ENCODE measurements at places on chromosomes 5 and 9.

- no peak for DNase-seq
These were observed 5.5 kb downstream of the PTGER4 start for GRCh38 chr5:40685193-40685592.

DNA sequence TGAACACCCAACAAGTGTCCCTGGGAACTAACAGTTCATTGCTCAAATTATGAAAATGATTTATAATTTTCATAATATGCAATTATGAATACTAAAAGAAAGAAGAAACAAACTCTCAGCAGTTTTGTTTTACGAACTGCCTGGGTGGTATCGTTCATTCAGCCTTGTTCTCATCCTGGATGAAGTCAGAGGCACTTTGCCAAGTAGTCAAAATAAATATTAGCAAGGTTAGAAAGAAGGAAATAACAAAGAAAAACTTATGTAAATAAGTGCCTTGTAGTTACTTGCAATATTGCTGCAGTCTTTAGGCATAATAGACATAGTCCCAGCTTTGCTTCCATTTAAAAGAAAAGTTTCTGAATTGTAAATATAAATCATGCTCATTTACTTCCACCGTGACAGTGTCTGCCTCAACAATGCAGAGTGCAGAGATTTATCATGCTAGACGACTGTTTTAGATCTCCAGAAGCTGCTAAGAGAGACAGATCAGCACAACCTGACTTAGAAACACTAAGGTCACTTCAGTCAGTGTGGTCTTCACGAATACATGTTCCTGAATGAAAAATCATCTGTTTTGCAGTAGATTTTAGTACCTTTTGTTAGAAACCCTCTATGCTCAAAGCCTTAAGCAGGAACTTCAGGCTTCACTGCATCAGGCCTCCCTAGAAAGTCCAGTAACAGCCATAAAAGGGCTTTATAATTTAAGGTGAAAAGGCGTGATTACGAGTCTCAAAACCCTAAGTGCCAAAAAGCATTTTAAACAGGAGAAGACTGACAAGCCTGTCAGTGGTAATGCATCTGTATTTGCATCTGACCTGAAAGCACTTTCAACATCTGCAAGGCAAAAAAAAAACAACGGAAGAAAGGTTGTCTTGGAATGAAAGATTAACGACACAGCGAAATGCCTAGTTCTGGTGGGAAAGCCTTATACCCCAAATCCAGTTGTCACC lies 92.1 kb downstream of the TMEM167A start:
- DNase-seq: no peak

- no peak for DNase-seq
These were observed at the start of gene STK32A for GRCh38 chr5:147234825-147235635. STK32A (plus strand) TSS chr5:147235026; CDS start chr5:147239635, 4,609 bp downstream.

DNA sequence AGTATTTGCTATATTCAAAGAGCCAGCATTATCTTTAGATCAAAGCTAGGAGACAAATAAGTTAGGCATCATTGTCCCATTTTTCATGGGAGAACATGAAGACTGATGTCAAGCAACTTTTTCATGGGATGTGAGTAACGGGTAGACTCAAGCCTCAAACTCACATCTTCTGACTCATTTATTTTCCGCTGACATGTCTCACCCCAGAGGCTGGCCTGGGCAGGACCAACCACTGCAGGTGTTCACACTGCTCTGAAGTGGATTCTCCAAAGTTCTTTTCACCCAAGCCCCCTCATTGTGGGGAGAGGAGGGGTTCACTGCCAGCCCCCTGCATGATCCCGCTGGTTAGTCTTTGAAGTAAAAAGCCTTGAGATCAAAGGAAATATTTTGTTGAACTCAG lies 34.9 kb upstream of the BASP1 start:
- no peak for DNase-seq

DNA sequence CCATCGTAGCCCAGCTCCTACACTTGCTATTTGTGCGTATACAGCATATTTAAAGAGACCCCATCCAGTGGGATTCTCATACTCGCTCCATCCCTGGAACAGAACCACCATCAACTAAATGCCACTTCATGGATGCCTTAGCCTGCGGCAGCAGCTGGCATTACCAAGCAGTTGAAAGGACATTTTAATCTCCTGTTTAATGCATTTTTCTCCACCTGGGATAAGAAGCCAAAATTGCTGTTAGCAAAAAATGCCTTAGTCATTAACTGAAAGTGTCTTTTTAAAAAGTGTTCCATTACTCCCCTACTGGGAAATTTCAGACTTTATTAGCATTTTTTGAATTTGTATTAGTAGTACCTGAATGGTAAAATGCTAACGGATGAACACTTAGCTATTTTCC lies 662.6 kb upstream of the MEF2C start:
- no peak for DNase-seq

GRCh38 chr9:89801341-89801740 lies 196.5 kb downstream of the GADD45G start:
- no peak for DNase-seq

GRCh38 chr9:77827104-77827784 lies 179.1 kb upstream of the GNA14 start:
- no peak for DNase-seq

- no peak for DNase-seq
These were observed 23.3 kb downstream of the NOTCH1 start for GRCh38 chr9:136522314-136523237.

DNA sequence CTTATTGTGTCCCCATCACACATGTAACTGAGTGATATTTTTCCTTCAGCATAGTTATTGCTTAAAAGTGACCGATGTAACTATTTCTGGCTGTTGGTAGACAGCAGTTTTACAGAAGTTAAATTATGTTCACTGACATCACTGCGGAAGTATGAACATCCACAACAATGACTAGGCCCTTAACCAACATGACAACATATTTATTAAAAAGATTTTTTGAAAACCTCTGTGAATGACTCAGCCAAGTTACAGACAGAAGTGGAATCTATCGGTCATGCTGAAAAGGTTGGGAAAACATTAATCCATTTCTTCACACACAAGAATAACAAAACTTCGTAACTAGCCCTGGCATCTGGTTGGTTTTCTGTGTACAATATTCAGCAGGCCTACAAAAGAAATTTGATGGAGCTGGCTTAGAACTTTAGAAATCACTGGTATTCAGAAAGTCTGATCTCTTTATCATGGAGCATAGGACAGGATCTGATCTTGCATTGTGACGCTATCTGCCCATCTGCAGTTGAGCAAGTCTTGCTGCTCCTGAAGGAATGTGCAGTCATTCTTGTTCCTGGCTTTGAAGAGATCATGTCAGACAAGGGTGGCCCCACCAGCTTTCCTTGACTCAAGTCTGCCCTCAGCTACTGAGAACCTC lies 6.5 kb downstream of the GLIS3 start:
- no peak for DNase-seq

DNA sequence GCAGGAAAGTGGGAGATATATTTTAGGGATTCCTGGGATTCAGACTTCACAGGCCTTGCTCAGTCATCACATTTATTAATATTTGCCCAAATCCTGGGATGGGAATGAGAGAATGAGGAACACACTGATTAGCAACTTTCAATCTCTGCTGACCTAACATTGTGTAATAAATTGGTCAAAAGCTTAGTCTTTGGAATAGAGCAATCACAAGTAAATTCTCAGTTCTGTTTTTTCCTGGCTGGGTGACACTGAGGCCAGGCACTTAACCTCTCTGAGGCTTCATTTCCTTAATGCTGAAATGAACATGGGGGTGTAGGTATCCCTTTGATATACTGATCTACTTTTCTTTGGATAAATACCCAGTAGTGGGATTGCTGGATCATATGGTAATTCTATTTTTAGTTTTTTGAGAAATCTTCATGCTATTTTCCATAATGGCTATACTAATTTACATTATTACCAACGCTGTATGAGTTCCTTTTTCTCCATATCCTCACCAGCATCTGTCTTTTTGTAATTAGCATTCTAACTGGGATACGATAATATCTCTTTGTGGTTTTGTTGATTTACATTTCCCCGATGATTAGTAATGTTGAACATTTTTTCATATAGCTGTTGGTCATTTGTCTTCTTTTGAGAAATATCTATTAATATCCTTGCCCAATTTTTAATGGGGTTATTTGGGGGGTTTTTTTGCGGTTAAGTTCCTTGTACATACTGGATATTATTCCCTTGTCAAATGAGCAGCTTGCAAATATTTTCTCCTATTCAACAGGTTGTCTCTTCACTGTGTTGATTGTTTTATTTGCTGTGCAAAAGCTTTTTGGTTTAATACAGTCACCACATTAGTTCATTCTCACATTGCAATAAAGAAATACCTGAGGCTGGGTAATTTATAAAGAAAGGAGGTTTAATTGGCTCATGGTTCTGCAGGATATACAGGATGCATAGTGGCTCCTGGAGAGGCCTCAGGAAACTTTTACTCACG lies 36.8 kb upstream of the NIPBL start:
- DNase-seq: no peak
